ENCODE measurements at places on chromosomes 13 and 19. TPM values are rescaled to one million over a fixed set of nuclear protein-coding genes. Genes with fewer than 3 reads are reported as not detected.

Gene PSPN
- total RNA-seq, result 0.68 TPM

Gene CACNG7
- total RNA-seq, result not detected

Gene RFPL4A
- total RNA-seq, result not detected

Gene SERPINE3
- not detected for total RNA-seq

Gene NXNL1
- not detected for total RNA-seq

Gene ZNF540
- 10.2 TPM for total RNA-seq

Gene ICAM5
- 1.0 TPM for total RNA-seq

Gene ZNF677
- 24.1 TPM for total RNA-seq

Gene CFAP97D2
- total RNA-seq, result not detected

Gene NFILZ
- total RNA-seq, result not detected

Gene HRC
- 682 TPM for total RNA-seq
